Bladder microvascular endothelial cell (primary cell): ENCODE measurements at places on chromosomes 11 and 22. TPM values are rescaled to one million over a fixed set of nuclear protein-coding genes. Genes with fewer than 3 reads are reported as not detected.

The C11orf91 gene
- not detected in 2 replicates for total RNA-seq

The DUSP8 gene
- total RNA-seq: 0.32 and 1.8 TPM in 2 replicates

The TESMIN gene
- 1.5 and 2.3 TPM in 2 replicates for total RNA-seq

The KRTAP5-10 gene
- total RNA-seq: not detected in 2 replicates

The DSCAML1 gene
- not detected in 2 replicates for total RNA-seq

The SLC25A45 gene
- total RNA-seq: 0.81 and 2.8 TPM in 2 replicates

The CLTCL1 gene
- 3.1 and 7.6 TPM in 2 replicates for total RNA-seq

The OR5D18 gene
- not detected in 2 replicates for total RNA-seq

The CADM1 gene
- total RNA-seq: 0.81 and 6.3 TPM in 2 replicates

The MFRP gene
- total RNA-seq: under 0.01 TPM in 1 of 2 replicates, not detected in the other

The IFITM5 gene
- total RNA-seq: not detected in 2 replicates
